ENCODE measurements at places on chromosomes 6 and 20.
A peak's percentile ranks its signal among the peaks of the same experiment; 100 is the strongest.

- DNase-seq: no peak
Observed at GRCh38 chr6:151089978-151090377, 149.8 kb upstream of the AKAP12 start.

- DNase-seq: no peak
Observed at GRCh38 chr6:53029761-53030160, 34.7 kb upstream of the GSTA4 start.

DNA sequence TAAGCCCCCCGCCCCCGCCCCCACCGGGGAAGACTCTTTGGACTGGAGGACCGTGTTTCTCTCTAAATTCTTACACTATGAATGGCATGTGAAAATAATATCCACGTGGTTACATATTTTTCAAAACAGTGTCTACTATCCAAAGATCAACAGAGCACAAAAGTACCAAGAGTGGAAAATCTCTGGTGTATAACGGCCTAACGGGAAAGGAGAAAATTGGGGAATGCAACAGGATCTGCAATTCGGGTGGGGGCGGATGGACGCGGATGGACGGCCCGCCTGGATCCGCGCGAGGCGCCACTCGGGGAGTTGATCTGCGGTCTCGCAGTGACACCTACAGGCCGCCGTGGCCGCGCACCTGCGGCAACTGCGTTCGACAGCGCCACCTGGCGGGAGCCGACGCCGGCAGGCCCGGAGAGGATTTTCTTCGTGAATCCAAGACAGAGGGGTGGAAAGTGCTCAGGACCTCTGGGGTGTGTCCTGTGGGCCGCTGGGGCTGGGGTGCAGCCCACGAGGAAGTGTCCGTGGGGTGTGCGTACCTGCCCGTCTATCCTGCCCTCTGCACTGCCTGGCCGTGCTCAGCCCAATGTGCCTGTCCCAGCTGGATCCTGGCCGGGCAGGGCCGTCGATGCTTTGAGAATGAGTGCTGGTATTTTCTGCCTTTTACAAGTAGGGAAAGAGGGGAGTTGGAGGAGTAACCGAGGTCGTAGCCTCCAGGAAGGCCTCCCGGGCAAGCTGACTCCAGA lies 18.6 kb downstream of the ANKRD60 start:
- peak; percentile 85 for DNase-seq

GRCh38 chr20:25273541-25274358 lies 25.9 kb downstream of the PYGB start:
- no peak for DNase-seq

GRCh38 chr20:46027245-46027853 lies 1.7 kb upstream of the SLC12A5 start:
- DNase-seq: peak; percentile 33

DNA sequence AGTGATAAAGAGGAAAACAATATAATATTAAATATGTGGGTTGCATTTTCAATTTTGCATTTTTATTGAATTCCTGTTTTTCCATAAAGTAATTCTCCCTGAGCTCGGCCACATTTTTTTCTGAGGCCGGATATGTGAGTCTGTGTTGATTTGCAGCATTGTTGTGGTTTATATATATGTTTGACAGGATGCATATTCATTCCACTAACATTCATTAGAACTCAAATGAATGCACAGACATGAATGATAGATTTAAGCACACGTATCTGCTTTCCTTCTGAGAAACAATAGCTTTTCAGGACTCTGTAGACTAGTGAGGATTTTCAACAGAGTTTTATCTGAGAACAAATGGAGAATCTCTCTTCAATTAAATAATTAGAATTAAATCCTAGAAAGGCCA lies 10.6 kb upstream of the EXOC2 start:
- DNase-seq: no peak

- DNase-seq: no peak
Observed at GRCh38 chr6:38498085-38498484, 141.6 kb downstream of the BTBD9 start.

- no peak for DNase-seq
Observed at GRCh38 chr20:25707695-25708094, 11.0 kb upstream of the ZNF337 start.

- no peak for DNase-seq
Observed at GRCh38 chr6:106773522-106773921, 144.1 kb downstream of the QRSL1 start.

- no peak for DNase-seq
Observed at GRCh38 chr6:168640768-168641167, 199.8 kb downstream of the SMOC2 start.

GRCh38 chr6:106882138-106882537 lies 92.4 kb downstream of the CD24 start:
- DNase-seq: no peak

All from activated CD4-positive, alpha-beta T cell treated with anti-CD3 and anti-CD28 coated beads, Interleukin-2, Interleukin-4, amounts not matched to agents 100 ng/mL and 50 ng/mL, durations not matched to agents 16 hours and 8 hours (primary cell).